ENCODE measurements at places on chromosomes 12 and 14.

DNA sequence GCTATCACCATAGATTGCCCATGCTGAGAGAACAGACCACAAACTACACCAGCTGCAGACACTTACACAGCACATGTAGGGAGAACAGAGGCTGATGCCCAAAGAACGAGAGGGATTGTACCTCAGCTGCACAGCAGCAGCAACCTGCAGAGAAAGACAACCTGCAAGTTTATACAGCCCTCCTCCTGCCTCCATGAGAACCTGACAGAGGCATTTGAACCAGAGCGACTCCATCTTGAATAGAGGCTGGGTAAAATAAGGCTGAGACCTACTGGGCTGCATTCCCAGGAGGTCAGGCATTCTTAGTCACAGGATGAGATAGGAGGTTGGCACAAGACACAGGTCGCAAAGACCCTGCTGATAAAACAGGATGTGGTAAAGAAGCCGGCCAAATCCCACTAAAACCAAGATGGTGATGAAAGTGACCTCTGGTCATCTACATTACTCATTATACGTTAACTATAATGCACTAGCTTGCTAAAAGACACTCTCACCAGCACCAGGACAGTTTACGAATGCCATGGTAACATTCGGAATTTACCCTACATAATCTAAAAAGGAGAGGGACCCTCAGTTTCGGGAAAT is 262.4 kb upstream of the HMGA2 start:
- no peak for DNase-seq

DNA sequence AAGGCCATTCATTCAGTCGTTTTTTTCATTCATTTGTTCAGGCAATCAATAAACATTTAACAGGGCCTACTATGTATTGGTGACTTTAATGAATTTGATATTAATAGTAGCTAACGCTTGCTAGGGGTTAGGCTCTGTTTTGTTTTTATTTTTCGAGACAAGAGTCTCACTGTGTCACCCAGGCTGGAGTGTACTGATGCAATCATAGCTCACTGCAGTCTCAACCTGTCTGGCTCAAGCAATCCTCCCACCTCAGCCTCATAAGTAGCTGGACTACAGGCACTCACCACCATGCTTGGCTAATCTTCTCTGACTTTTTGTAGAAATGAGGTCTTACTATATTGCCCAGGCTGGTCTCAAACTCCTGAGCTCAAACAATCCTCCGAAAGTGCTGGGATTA is 25.6 kb upstream of the MED13L start:
- no peak for DNase-seq

DNA sequence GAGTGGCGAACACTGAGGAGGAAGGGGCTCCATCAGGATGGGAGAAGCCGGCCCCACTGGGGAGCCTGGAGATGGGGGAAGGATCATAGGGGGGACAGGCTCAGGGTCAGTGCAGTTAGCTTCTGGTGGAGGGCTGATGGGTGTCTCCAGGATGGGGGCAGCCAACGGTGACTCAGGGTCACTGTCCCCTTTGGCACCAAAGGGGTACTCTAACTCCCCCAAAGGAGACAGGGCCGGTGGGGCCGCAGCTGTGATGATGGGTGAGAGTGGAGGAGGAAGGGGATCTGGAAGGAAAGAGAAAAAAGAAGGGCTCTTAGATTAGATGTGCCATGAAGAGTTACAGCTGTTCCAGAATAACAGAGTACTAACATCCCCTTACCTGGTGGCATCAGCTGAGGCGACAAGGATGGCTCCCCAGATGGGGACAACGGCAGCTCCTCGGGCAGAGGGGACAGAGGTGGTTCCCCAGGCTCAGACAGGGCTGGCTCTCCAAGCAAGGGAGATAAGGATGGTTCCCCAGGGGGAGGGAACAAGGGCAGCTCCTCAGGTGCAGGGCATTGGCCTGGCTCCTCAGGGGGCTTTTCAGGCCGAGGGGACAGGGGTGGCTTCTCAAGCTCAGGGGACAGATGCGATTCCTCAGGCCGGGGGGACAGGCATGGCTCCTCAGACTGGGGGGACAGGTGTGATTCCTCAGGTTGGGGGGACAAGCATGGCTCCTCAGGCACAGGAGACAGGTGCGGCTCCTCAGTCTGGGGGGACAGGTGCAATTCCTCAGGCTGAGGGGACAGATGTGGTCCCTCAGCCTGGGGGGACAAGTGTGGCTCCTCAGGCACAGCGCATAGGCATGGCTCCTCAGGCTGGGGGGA is 9.9 kb downstream of the KMT2D start:
- no peak for DNase-seq

DNA sequence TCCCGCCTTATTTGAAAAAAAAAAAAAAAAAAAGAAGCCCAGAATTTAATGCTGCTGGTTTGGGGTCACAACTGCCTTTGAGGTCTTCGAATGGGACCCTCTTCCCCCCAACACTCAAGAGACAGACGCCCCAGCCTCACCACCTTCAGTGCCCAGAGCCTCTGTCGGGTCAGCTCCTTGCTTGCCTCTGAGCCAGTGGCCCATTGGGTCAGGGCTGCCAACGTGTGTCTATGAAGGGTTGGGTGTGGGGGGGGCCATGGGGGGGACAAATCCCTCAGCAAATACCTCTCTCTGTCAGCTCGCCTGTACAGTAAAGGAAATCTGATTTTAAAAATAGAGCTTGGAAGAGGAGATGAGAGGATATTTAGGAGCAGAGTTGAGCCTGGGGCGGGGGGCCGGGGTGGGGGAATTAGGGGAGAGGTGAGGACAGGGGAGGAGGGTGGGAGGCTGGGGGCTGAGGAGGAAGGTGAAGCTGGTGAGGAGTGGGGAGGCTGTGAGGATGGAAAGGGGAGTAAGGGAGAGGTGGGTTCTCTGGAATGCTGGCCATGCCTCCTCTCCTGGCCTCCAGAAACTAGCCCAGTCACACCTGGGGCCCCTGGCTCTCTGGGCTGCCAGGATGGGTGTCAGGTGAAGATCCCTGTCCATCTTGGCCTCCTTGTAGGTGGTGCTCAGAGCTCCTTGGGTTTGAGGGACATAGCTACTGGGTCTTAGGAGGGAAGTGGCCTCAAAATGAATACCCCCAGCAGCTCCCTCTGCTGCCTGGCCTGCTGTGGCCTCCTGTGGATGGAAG is 13.3 kb downstream of the RTL1 start:
- no peak for DNase-seq

DNA sequence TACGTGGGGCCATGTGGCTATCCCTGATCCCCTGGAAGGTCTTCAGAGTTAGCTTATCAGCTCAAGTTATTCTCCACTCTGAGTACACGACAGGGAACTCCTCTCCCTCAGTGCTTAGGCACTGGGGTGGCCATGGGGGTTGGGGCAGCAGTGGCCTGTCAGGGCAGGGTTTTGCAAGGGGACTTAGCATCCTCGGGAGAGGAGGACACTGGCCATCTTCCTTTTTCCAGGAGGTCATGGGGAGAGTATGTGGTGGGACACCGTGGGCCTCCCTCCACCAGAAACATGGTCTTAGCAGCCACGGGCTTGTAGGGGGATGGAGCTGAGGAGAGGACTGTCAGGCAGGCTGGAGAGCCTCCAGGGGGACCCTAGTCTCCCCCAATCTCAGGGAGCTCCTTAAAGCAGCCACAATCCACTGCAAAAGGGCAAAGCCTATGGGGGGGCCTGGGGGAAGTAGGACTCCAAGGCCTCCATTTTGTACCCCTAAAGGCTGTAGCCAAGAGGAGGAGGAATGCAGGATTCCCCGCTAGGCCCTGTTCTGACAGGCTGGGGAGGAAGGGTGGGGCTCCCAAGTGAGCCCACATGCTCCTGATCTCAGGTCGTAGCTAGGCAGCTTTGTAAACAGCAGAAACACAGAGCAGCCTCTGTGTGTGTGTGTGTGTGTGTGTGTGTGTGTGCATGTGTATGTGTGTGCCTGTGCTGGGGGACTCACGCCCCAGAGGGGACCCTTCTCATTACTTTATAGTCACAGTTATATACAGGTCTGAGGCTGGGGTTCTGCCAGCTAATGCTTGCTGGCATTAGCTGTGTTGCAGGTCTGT is 36.6 kb downstream of the KRT80 start:
- no peak for DNase-seq

- DNase-seq = no peak
Measured at GRCh38 chr14:61064856-61065255, 83.8 kb downstream of the SLC38A6 start.
